ENCODE measurements at places on chromosomes 11 and 22. TPM values are rescaled to one million over a fixed set of nuclear protein-coding genes. Genes with fewer than 3 reads are reported as not detected.

GRCh38 chr11:108875134-108875533 lies 210.3 kb downstream of the DDX10 start:
- no peak for DNase-seq

GRCh38 chr22:22815397-22816170 lies 72.0 kb upstream of the IGLL5 start:
- DNase-seq, result peak; percentile 58

DNA sequence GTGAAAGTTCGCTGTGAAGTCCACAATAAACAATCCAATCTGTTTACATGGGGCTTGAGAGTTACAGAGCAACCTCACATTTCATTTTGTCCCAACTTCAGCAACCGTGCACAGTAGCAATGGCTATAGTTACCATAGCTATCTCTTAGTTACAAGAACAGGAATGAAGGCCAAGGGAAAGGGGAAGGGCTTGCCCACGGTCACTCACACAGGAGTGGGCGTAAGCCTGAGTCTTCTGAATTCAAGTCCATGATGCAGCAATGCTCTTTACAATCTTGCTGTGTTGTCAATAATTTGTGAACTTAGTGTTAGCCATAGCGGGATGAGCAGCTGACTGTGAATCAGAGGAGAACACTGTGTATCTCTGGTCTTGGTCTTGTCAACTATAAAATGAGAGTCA lies 102.9 kb downstream of the ADAMTS15 start:
- no peak for DNase-seq

GRCh38 chr22:40635043-40635939 lies 1.2 kb downstream of the MRTFA start:
- DNase-seq, result no peak

DNA sequence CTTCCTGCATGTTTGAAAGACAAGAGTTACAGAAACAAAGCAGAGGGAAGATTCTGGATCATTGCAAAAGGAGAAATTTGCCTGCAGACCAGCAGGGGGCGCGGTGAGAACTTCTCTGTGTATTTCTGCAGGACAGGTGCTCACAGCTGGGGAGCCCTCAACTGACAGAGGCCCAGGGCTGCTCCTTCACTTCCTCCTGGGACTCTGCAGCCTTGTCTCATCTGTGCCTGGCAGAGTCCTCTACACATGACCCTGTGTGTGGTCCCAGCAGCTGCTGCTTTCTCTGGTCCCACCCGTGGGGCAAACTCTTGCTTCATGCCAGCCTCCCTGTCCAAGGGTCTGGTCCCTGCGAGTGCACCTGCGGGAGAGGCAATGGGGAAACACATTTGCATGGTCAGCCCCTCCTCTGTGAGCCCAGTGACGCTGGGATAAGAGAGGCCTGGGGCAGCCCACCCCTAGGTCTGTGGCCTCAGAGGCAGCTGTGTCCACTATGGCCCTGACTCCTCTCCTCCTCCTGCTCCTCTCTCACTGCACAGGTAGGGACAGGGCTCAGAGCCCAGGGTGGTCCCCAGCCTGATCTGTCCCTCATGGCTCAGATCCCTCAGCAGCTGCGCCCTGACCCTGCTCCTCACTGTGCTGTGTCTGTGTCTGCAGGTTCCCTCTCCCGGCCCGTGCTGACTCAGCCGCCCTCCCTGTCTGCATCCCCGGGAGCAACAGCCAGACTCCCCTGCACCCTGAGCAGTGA lies 43.2 kb upstream of the VPREB1 start:
- DNase-seq, result peak; percentile 87

- no peak for DNase-seq
These were observed 6.0 kb upstream of the CDKN1C start for GRCh38 chr11:2891326-2892214.

DNA sequence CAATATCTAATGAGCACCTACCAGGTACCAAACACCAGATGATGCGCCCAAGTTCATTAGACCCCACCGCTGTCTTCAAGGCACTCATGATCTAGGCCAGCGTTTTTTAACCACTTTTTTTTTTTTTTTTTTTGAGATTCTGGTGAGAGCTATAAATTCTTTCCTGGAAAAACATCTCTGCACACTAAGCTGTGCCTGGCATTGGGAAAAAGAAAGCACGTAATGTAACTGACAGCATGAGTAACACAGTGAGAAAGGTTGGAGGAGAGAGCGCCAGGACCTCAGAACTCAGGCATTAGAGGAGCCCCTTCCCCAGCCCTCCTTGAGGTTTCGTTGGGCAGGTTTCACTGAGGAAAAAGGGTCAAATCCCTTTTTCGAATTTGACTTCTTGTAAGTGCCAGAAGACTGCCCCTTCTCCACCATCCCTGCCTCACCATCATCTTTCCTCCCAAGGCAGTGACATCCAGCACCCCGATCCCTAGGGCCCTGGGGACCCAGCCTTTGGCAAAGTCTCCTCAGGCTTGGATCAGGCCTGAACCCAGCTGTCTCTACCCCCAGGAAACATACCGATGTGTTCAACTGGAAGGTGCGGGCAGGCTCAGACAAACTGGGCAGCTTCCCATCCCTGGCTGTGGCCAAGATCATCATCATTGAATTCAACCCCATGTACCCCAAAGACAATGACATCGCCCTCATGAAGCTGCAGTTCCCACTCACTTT lies 26.1 kb upstream of the SMIM35 start:
- DNase-seq, result no peak

GRCh38 chr11:65357856-65358356 lies 3.4 kb downstream of the TIGD3 start:
- no peak for DNase-seq

GRCh38 chr22:38411016-38411415 lies 44.0 kb downstream of the KCNJ4 start:
- no peak for DNase-seq

DNA sequence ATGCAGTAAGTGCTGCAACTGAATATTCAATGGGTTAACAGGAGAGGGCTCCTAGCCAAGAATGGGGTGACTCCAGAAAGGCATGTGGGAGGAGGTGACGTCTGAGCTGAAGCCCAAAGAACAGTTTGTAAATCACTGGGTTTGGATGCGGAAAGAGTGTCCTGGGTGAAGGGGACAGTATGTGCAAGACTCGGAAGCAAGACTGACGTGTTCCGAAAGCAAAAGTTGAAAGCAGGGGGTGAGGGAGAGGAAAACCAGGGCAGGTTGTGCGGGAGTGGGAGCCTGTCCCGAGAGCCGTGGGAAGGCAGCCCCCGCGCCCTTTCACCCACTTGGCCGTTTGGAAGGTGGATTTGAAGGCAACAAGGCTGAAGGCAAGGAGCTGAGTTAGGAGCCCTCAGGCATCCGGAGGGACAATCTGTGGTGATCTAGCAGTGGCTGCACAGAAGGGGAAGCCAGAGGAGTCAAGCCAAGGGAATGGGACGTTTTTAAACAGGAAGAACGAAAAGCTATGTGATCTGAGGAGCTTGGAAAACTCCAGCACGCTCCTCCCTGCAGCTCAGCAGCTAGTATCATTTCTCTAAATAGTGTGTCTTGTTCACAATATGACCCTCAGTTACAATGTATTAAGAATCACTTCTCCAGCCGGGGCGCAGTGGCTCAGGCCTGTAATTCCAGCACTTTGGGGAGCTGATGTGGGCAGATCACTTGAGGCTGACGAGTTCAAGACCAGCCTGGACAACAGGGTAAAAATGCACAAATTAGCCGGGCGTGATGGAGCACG lies 7.7 kb downstream of the SLC25A18 start:
- DNase-seq, result peak; percentile 97

DNA sequence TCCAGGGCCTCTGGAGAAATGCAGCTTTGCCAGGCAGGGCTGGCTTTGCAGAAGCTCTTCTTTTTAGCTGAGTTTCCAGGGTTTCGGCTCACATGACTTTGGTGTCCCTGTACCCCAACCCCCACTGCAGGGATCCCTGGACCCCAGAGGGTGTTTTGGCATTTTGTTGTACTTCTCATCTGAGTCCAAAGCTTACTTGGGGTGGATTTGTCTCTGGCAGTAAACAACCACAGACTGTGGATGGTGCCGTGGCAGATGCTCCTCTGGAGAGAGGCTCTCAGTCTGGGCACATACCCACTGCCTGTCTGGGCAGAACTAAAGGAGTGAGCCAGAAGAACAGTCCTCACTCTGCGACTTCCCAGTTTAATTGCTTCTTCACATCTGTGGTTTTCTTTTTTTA lies 49.6 kb downstream of the COMMD9 start:
- no peak for DNase-seq

- DNase-seq, result no peak
These were observed 340.2 kb downstream of the TBC1D22A start for GRCh38 chr22:47102648-47103047.

DNA sequence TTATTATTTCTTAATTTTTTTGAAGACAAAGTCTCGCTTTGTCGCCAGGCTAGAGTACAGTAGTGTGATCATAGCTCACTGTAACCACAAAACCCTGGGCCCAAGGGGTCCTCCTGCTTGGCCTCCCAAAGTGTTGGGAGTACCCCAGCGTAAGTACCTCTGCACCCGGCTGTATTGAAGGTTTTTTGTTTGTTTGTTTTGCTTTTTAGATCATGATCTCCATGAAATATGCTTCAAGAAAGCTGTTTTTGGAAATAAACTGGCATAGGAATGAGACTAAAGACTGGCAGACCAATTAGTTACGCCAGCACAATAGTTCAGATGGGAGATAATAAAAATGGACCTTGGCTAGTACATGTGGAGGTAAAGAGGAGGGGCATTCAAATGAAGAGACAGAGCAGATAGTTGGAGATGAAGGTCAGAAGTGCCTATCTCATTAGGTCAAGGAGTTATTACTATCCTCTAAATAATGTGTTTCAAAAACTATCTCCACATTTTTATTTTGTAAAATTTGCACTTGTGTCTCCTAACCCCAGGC lies 4.1 kb upstream of the MRPL48 start:
- DNase-seq, result no peak

DNA sequence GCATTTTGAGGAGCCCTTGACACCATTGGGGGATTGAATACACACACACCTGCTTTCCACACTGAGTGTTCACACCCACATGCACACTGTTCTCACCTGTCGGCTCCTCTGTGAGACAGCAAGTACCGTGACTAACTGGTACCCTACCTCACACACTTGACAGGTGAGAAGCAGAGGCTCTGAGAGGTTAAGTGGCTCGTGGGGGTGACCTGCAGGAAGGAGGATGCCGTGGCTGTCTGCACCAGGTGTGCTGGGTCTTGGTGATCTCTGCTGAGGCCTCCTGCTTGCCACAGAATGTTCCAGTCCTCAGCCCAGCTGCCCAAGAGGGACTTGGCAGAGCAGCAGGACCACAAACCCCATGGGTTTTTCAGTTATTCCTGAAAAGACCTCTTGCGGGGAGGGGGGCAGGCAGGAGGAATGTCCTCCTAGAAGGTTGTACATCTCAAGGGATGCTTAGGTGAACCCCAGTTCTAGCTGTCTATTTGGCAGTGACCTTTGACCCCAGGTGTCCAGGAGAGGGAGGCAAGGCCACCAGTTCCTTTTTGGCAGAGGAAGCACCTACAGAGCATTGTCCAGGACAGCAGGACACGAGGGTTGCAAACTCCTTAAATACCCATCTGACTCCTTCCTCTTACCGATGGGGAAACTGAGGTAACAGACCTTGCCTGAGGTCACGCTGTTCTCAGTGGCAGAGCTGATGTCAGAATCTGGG lies 66.0 kb downstream of the SHISAL1 start:
- DNase-seq, result peak; percentile 71

GRCh38 chr11:788953-789940 lies 643 bp downstream of the CEND1 start:
- no peak for DNase-seq

DNA sequence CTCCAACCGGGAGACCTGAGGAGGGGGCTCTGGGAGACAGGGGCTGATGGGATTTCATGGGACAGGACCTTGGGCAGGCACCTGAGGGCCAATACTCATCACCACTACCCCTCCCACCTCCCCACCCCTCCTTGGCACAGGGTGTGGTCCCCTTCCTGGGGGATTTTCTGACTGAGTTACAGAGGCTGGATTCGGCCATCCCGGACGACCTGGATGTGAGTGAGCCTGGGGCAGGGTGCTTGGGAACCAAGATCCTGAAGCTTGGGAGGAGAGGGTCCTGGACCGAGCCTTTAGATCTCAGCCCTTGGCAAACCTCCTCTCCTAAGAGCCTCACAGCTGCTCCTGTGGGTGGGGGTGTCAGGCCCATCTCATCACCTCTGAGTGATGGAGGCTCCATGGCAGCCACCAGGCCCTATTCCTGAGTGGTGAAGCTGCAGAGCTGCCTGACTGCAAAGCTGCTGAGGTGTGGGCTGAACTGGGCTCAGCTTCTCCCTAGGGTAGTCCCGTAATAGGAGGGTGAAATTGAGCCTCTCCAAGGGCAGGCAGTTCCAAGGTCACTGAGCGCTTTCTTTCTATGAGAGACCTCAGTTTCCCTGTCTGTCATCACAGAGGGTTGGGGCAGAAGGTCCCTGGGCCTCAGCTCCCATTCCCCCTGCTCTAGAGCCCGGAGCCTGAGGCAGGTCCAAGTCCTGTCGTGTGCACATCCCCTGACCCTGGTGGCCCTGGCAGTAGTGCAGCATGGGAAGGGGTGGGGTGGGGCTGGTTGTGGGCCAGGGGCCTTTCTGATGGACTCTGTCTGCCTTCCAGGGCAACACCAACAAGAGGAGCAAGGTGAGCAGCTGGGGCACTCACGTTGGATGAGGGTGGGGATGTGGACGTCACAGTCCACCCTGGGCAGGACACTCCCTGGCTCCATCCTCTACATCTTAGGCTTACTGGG lies 6.5 kb downstream of the RGL4 start:
- no peak for DNase-seq

GRCh38 chr11:88861618-88862017 lies 204.2 kb downstream of the GRM5 start:
- DNase-seq, result no peak

- DNase-seq, result no peak
These were observed 518.0 kb downstream of the DLG2 start for GRCh38 chr11:85109141-85109540.

- no peak for DNase-seq
These were observed 546 bp downstream of the DRAP1 start for GRCh38 chr11:65919573-65920371.

GRCh38 chr22:32911503-32911902 lies 110.0 kb downstream of the TIMP3 start:
- DNase-seq, result no peak

- no peak for DNase-seq
These were observed 183.2 kb upstream of the NECTIN1 start for GRCh38 chr11:119912229-119912628.

C11orf65 gene
- total RNA-seq, result 0.25 TPM

CABP4 gene
- total RNA-seq, result 0.98 TPM

FREY1 gene
- total RNA-seq, result not detected

GSTP1 gene
- 2,739 TPM for total RNA-seq

TCF20 gene
- 30.4 TPM for total RNA-seq

MYOD1 gene
- total RNA-seq, result not detected

CNIH2 gene
- total RNA-seq, result 3.2 TPM

APOL4 gene
- total RNA-seq, result 4.2 TPM

P2RY6 gene
- total RNA-seq, result 2.0 TPM

CHRM4 gene
- total RNA-seq, result not detected
